Stimulated activated CD4-positive, alpha-beta T cell treated with anti-CD3 and anti-CD28 coated beads, Interleukin-2, amount 100 ng/mL, for 48 hours (primary cell): ENCODE measurements at places on chromosomes 5 and 9.

GRCh38 chr9:108057421-108058134 is 568.0 kb upstream of the KLF4 start:
- DNase-seq, result no peak

DNA sequence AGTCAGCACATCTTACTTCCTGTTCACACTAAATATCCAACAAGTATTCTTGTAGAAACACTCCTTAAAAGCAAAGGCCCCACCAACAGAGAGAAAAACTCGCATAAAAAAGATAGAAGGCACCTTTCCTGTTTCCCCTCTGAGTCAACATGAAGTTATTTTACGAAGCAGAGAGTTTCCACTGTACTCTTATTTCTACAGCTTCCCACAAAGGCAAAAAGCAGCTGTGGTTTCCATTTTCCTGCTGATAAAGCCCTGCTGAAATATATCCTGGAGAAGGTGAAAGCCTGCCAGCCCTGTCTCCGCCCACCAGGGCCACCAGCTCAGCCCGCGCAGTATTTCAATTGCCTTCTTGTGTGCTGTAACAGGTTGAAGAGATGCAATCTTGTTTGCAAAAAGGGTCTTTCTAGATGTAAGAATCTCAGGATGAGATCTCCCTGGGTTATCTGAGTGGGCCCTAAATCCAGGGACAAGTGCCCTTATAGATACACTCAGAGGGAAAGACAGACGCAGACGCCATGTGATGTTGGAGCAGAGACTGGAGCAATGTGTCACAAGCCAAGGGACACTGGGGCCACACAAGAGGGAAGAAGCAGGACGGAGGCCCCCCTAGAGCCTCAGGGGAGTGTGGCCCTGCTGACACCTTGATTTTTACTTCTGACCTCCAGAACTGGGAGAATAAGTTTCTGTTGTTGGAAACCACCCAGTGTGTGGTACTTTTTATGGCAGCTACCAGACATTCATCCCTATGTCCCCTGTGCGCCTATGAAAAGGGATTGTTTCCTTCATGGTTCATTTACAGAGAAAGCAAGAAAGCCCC is 19.9 kb downstream of the SEMA4D start:
- DNase-seq, result no peak

GRCh38 chr9:134276453-134277245 is 49.6 kb upstream of the RXRA start:
- DNase-seq, result no peak

DNA sequence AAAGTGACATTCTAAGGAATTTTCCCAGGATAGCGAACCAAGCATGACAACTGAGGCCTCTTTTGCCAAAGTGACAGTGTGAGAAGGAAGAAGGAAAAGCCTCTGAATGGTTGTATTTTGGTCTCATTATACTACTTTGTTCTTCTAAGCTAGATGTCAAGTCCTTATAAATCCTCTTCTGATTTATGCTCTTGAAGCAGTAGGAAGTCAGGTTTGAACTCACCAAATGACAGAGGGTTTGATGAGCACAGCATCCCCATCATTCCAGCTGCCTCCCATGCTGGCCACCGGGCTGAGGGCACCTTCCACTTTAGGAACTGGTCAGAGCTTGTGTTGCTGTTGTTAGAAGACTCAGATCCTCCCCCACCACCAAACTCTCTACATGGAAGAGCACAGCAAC is 44.1 kb downstream of the FAM240B start:
- no peak for DNase-seq

- DNase-seq, result no peak
Measured at GRCh38 chr9:71690689-71691435, 77.5 kb downstream of the CEMIP2 start.

GRCh38 chr5:140293091-140293848 is 9.6 kb downstream of the PFDN1 start:
- no peak for DNase-seq

DNA sequence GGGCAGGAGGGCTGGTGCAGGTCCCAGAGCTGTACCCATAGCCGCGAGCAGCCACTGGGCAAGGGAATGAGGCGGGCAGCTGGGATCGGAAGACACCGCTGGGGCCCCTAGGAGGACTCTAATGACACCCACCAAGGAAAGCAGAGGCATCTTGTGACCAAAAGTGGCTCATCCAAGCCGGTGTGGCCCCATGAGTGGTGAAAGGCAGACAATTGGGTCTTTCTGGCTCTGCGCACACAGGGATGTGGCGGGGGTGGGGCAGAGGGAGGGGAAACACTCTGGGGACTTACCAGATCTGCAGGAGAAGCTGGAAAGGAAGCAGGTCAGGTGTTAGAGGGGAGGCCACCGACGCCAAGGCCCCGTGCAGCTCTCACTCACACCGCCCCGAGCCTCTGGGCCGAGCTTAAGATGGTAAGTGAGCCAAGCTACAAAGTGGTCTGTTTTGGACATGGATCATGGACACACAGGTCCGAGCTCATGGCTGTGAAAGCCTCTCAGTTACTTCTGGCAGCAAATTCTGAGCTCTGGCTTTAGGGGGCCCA is 42.3 kb upstream of the SARDH start:
- no peak for DNase-seq

GRCh38 chr5:53243403-53243802 is 133.8 kb upstream of the MOCS2 start:
- no peak for DNase-seq

- DNase-seq, result no peak
Measured at GRCh38 chr9:120650352-120650751, 63.9 kb downstream of the MEGF9 start.

DNA sequence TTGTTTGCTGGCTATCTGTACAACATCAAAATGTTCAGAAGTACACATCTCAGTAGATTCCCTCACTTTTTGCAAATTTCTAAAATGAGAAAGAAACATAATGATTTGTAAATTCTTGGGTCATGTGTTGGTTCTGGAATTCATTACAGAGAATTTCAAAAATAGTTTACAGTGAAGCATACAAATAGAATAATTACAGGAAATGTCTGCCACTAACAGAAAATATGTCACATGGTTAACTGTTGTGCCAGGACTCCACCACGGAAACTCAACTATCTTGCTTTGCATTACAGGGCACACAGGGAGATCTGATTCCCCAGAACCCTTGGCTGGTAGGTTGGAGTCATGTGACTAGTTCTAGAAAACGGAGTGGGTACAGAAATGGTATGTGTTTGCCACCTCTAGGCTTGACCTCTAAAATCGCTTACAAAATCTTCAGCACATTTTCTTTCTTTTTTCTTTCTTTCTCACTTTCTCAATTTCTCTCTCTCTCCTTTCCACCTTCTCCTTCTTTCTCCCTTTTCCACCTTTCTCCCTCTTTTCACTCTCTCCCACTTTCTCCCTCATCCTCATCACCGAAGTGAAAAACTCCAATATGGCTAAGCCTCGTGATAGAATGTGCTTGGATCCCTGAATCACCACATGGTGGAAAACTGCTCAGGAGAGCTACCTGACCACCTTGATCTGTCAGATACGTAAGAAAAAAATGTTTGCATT is 32.4 kb downstream of the RASEF start:
- DNase-seq, result no peak

GRCh38 chr9:89011683-89012082 is 20.4 kb downstream of the S1PR3 start:
- no peak for DNase-seq

DNA sequence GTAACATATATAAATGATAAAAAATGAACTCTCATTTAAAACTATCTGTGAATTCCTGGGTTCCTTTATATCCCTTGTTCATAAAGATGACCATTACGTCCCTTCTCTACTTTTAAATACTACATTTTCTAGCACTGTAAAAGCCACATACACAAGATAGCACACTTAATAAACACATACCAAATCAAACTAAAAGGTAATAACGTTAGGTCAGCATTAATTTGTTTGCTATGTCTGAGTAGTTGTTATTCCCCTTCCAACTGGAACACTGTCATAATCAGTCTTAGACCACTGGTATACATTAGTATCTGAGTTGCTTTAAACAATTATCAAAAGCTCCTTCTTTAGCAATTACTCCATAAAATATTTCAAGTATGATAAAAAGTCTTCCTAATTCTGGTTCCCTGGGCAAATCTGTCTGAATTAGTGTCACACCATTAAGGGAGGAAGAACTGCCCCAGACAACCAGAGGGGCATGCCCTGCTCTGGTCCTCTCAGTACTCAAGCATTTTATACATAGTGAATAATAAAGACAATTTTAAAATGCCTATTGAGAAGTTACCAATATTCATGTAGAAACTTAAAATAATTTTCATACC is 98.1 kb downstream of the RAPGEF6 start:
- no peak for DNase-seq

DNA sequence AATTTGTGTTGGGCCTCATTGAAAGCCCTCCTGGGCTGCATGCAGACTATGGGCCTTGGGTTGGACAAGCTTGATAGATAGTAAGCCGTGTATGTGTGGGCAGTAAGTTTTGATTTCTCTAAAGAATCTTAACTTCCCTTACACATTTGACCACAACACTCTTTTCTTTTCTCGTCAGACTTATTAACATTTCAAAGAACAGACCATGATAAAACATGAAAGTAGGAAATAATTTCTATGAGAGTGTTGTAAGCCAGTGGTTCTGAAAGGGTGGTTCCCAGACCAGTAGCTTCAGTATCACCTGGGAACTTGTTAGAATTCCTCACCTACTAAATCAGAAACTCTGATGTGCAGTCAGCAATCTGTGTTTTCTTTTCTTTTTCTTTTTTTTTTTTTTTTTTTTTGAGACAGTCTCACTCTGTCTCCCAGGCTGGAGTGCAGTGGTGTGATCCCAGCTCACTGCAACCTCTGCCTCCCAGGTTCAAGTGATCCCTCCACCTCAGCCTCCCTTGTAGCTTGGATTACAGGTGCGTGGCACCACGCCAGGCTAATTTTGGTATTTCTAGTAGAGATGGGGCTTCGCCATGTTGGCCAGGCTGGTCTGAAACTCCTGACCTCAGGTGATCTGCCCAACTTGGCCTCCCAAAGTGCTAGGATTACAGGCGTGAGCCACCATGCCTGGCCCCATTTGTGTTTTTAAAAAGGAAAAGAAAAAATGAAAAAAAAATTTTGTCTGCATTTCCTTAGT is 20.0 kb upstream of the GCNT1 start:
- no peak for DNase-seq

DNA sequence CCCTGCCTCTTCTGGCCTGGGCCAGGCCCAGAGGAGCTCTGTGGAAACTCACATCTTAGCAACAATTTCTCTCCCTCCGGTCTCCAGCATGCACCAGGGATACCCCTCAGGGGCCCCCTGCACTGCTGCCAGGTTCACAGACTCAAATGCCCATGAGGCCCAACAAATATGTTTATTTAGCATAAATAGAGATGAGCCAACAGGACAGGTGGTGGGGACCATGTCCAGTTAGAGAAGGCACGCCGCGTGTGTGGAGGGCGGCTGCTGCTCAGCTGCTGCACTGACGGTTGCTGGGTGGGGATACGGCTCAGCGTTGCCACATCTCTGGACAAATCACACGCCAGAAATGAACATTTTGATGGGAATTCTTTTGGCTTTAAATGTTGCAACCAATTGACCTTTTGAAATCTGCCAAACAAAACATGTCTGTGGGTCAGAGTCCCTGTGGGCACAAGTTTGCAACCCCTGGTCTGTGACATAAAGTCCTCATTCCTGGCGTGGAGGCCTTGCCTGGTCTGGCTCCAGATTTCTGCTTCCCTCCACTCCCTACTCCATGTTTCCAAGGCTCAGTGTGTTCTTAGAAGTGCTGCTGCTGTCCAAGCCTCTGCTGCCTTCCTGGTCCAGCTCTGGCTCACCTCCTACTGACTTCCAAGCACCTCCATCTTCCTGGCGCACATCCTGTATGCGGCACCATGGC is 88.9 kb downstream of the AMBP start:
- DNase-seq, result no peak

GRCh38 chr5:131974956-131975726 is 29.7 kb upstream of the MEIKIN start:
- DNase-seq, result no peak

DNA sequence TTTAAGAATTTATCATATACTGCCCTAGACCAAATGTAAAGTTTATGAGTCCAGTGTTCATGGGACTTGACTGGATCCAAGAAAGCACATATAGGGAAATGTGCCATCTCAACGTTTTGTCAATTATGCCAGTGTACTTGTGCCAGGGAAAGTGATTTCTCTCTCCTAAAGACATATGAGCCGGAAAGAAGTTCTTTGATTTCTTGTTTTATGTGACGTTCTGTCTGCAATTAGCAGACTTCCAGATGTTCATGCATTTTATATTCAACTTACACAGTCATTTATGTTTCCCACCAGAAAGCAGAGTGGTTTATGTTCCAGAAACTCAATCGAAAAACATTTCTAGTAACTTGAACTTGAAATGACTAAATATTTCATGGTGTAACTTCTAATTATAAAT is 203.8 kb downstream of the FAM170A start:
- no peak for DNase-seq

- no peak for DNase-seq
Measured at GRCh38 chr9:96638606-96639364, 16.3 kb downstream of the PRXL2C start.

- no peak for DNase-seq
Measured at GRCh38 chr9:17280350-17281012, 145.6 kb downstream of the CNTLN start.

DNA sequence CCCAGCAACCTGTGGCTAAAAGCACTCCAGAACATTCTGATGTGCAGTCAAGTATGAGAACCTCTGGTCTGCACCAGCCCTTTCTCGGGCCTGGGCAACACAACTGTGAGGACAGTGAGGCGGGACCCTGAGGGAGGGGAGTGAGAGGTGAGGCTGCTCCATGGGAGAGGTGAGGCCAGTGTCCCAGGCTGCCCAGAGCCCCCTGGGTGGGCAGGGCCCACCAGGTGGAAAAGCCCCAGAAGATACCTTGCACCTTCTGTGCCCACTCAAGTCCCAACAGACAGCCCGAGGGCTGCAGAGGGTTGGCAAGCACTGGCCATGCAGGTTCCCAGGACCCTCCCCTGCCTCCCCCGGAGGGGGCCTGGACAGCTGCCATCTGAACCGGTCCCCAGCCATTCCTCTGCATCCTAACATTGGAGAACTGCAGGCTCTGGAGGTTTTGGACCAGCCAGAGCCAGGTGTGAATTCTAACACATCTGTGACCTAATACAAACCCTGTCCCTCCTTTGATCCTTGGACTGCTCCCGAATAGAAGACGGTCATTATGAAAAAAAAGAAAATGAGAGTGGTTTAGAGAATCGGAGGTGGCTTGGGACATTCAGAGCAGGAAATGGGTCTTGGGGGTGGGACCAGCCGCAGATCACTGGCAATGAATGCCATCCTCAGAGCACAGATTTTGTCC is 57.0 kb downstream of the DUSP1 start:
- DNase-seq, result no peak
